ENCODE measurements at places on chromosomes 5 and 9. TPM values are rescaled to one million over a fixed set of nuclear protein-coding genes. Genes with fewer than 3 reads are reported as not detected.
A peak's percentile ranks its signal among the peaks of the same experiment; 100 is the strongest.

- peak; percentile 45 for DNase-seq
Measured at GRCh38 chr5:9699681-9700080, 69.5 kb upstream of the TAS2R1 start.

GRCh38 chr5:39543335-39543734, 118.6 kb upstream of the DAB2 start:
- DNase-seq = peak; percentile 71

GRCh38 chr9:36501727-36502126, 71.0 kb upstream of the MELK start:
- no peak for DNase-seq

- no peak for DNase-seq
Measured at GRCh38 chr5:43041110-43041668, 1.1 kb upstream of the ANXA2R start.

GRCh38 chr5:157214861-157215513, 34.3 kb downstream of the ITK start:
- no peak for DNase-seq

DNA sequence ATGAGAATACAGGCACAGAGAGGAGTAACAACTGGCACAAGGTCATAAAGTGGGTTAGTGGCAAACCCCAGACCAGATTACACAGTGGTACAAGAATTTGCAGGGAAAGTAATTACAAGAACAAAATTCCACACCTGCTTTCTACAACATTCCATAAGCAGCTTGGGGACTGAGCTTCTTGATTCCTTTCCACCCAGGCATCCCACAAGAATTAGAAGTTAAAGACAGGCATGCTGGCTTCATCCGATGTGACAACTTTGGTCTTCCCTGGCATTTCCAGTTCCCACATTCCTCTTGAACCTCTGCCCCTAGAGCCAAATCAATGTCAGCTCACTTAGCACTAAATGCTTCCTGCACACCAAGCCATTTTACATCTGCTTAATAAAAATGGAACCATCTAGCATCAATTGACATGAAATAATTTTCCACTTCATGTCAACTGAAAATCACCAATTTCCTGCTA, 435.8 kb upstream of the PAPPA start:
- DNase-seq = peak; percentile 40

GRCh38 chr5:143316844-143317631, 86.4 kb downstream of the NR3C1 start:
- DNase-seq = peak; percentile 44

DNA sequence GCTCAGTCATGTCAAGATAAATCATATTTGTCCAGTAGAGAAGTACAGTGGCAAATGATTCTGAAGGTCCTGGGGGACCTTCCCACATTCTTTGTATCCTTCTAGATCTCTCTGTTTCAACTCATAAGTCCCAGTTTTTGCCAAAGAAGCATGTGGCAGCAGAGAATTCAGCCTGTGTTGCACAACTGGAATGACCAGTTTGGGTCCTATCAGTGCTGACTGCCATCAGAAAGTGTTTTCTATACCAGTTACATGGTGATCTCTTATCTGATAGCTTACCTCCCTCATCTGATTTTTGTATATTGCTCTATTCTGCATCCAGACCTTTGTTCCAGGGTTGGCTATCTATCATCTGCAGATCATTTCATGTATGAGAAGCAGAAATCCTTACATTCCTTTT, 21.7 kb downstream of the GM2A start:
- DNase-seq = no peak

DNA sequence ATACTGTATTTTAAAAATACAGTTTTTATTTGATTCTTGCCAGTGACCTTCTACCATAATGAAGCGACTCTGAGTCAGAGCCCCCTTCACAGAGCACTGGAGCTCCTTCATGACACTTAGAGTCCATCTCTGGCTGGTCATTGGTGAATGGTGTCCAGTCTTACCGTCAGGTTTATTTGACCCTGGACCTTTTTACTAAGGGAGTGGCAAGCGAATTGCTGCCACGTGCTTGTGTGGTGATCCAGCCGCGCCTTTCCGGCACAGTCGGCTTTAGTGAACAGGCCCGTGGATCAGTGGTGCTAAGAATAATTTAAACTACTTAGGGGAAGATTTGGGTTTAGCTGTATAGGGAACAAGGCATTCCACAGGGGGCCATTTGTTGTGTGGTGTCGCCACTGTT, 48.5 kb downstream of the PRRC2B start:
- no peak for DNase-seq

GRCh38 chr5:17204133-17204489, 13.3 kb upstream of the BASP1 start:
- DNase-seq = no peak

STKLD1 gene
- 3.4 TPM for total RNA-seq

ELOVL7 gene
- not detected for total RNA-seq

IL13 gene
- not detected for total RNA-seq

DIRAS2 gene
- not detected for total RNA-seq

HAVCR1 gene
- not detected for total RNA-seq

SLC6A18 gene
- total RNA-seq = not detected

LEAP2 gene
- total RNA-seq = not detected

ST8SIA4 gene
- total RNA-seq = under 0.01 TPM
